ENCODE measurements at places on chromosomes 5 and 9. TPM values are rescaled to one million over a fixed set of nuclear protein-coding genes. Genes with fewer than 3 reads are reported as not detected.

The PCDHB12 gene
- polyA plus RNA-seq = not detected

The ANXA2R gene
- 53.0 TPM for polyA plus RNA-seq

The SERINC5 gene
- 1.1 TPM for polyA plus RNA-seq

The RGS14 gene
- 27.1 TPM for polyA plus RNA-seq

The FST gene
- not detected for polyA plus RNA-seq

The LURAP1L gene
- polyA plus RNA-seq = not detected

DNA sequence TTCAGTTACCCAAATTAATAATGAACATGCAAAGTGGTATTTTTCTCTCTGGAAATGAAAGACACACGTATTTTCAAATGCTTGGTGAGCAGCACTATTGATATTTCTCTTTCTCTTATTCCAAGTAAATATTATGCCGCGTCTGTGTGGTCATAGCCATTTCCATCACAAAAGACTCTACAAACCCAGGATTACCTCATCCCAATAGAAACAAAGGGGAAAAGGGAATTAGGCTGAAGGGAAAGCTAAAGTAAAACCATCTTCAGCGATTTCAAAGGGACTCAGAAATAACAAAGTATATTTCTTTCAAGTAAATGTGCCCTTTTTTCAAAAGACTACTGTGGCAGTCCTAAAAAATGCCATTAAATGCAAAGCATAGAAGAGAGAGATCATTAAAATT is 62.0 kb upstream of the FST start:
- no peak overlapping the region for H3K4me3 ChIP-seq
- H3K36me3 ChIP-seq = no peaks in the 10 kb centered on the region
- no peaks in the 10 kb centered on the region for H3K4me1 ChIP-seq
- no peak overlapping the region for H3K27ac ChIP-seq
- H3K27me3 ChIP-seq = peaks cover 4% of the 10 kb centered on the region

DNA sequence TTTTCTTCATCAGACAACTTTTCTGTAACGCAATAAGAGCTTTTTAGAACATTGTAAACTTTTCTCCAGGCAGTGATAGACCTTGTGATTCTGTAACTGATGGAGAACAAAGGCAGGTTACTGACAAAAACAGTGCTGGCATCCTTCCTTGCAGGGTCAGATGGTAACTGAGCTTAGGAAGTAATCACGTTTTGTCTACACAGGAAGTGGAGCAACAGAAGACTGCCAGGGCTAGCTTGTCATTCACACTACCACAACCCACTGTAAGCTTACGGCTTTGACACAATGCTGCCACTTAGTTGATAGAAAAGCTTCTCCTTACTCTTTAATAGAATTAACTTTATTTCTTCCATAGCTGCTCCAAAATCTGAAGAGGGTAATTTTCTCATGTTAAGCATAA is 46.8 kb downstream of the FBN2 start:
- no peaks in the 10 kb centered on the region for H3K36me3 ChIP-seq
- no peak overlapping the region for H3K27ac ChIP-seq
- no peaks in the 10 kb centered on the region for H3K4me1 ChIP-seq
- DNase-seq = no peak
- H3K27me3 ChIP-seq = no peaks in the 10 kb centered on the region

DNA sequence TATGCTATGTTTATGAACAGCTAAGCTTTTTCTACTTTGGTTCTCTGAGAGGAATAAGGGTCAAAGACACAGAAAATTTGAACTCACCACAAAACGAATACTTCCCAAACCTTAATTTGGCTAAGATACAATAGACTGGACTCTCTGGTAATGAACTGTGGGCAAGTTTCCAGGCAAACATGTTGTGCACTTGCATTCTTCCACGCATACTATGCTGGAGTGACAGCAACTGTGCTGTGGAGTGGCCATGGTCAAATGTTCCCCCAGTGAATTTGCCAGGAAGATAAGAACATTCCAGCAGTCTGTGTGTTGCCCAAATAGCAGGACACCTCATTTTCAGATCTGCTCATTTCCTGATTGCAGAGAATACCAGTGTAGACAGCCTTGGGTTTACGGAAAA is 275.3 kb upstream of the IL12B start:
- no peaks in the 10 kb centered on the region for H3K36me3 ChIP-seq
- DNase-seq = no peak
- H3K27ac ChIP-seq = no peak overlapping the region

- no peaks in the 10 kb centered on the region for H3K27me3 ChIP-seq
- H3K27ac ChIP-seq = no peak overlapping the region
- no peaks in the 10 kb centered on the region for H3K4me1 ChIP-seq
- no peaks in the 10 kb centered on the region for H3K36me3 ChIP-seq
These were observed 39.8 kb downstream of the HMCN2 start for GRCh38 chr9:130305381-130305780.

- H3K4me1 ChIP-seq = no peaks in the 10 kb centered on the region
- no peak overlapping the region for H3K4me3 ChIP-seq
- H3K36me3 ChIP-seq = no peaks in the 10 kb centered on the region
- no peak for DNase-seq
These were observed 4.0 kb downstream of the ISL1 start for GRCh38 chr5:51386916-51387883.

GRCh38 chr5:97142521-97143254 is at the start of gene LIX1:
LIX1 (minus strand) TSS chr5:97142611; CDS start chr5:97142576, 35 bp downstream.
- no peak within 1 kb of the TSS for H3K27ac ChIP-seq
- H3K4me3 ChIP-seq = no peak within 1 kb of the TSS
- H3K36me3 ChIP-seq = no peaks in the 10 kb centered on the region
- H3K27me3 ChIP-seq = no peaks in the 10 kb centered on the region
- DNase-seq = no peak
- H3K4me1 ChIP-seq = no peaks in the 10 kb centered on the region

DNA sequence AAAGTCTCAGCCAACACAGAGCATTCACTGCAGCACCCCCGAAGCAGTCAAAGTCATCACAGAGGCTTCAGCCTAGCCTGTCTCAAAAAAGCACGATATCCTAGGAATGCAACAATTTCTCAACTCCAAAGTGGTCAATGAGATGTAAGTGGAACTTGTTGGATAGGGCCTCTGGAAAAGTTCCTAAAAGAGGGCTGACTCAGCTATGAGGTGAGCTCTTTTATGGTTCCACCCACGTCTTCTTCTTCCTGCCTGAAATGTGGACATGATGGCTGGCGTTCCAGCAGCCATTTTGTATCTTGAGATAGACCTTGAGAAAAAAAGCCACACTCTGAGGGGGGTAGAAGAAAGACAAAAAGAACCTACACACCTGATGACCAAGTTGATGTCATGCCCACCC is 32.5 kb upstream of the TRIO start:
- no peak for DNase-seq
- H3K4me3 ChIP-seq = no peak overlapping the region
- peaks cover 20% of the 10 kb centered on the region for H3K4me1 ChIP-seq
- H3K36me3 ChIP-seq = no peaks in the 10 kb centered on the region

- peaks cover 5% of the 10 kb centered on the region for H3K27me3 ChIP-seq
- no peaks in the 10 kb centered on the region for H3K4me1 ChIP-seq
- H3K4me3 ChIP-seq = no peak overlapping the region
- DNase-seq = no peak
These were observed 177.8 kb upstream of the PCSK5 start for GRCh38 chr9:75712700-75713099.

- no peaks in the 10 kb centered on the region for H3K36me3 ChIP-seq
- no peaks in the 10 kb centered on the region for H3K27me3 ChIP-seq
These were observed 652.0 kb downstream of the MTRR start for GRCh38 chr5:8520917-8521316.

- peak overlapping the region; percentile 31 for H3K4me3 ChIP-seq
- H3K27ac ChIP-seq = peak overlapping the region; percentile 89
- peaks cover 5% of the 10 kb centered on the region for H3K36me3 ChIP-seq
- peaks cover 13% of the 10 kb centered on the region for H3K27me3 ChIP-seq
These were observed 50.3 kb upstream of the TGFBR1 start for GRCh38 chr9:99054581-99054980.

DNA sequence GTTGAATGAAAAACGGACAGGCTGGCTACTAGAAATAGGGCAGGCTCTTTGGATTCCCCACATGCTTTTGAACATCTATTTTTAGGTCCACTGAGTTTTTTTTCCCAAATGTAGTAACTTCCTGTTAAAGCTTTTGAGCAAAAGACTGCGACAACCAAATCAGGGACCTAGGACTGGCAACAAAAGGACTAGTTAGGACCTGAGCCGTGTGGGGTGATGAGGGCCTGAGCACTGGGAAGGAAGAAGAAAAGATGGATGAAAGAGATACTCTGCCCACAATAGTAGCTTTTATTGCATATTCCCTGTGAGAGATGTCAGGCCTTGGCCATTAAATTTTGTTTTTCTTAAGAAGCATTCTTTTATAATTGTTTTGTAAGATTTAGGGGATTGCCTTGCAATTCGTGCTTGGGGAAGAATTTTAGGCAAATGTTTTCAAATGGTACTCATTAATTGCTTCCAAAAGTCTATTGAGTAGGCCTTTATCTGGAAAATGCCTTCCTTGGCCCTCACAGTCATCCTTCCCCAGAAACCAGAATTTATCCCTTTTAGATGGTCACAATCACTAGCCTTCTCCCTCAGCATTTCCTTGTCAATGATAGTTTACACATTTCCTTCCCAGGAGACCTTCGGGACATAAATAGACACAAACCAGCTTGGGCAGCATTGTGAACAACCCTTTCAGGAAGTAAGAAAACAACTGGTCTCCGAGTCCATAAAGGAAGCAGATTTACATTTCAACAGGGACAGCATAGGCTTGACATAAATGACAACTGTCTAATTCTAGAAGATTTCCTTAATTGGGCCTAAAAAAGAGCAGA is 166.5 kb downstream of the RMI1 start:
- H3K36me3 ChIP-seq = no peaks in the 10 kb centered on the region
- no peaks in the 10 kb centered on the region for H3K4me1 ChIP-seq
- DNase-seq = no peak
- no peak overlapping the region for H3K27ac ChIP-seq
- H3K4me3 ChIP-seq = no peak overlapping the region
